Stimulated activated CD8-positive, alpha-beta memory T cell treated with anti-CD3 and anti-CD28 coated beads, Interleukin-7, amount 100 ng/mL, for 1 hour (primary cell): ENCODE measurements at places on chromosomes 1 and 21.

DNA sequence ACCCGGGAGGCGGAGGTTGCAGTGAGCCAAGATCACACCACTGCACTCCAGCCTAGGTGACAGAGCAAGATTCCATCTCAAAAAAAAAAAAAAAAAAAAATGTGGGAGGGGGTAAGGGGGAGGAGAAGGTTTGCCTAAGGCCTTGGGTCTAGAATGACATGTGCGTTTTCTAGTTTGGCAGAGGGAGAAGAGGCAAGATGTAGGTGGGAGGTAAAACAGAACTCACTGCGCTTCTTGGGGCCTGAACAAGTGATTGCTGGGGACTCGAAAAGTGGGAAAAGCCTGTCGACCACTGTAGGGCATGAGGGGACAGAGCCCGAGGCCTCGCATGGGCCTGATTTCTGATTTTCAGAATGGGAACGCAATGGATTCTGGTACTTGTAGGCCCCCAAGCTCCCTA, 19.9 kb downstream of the RUNX3 start:
- no peak for DNase-seq

DNA sequence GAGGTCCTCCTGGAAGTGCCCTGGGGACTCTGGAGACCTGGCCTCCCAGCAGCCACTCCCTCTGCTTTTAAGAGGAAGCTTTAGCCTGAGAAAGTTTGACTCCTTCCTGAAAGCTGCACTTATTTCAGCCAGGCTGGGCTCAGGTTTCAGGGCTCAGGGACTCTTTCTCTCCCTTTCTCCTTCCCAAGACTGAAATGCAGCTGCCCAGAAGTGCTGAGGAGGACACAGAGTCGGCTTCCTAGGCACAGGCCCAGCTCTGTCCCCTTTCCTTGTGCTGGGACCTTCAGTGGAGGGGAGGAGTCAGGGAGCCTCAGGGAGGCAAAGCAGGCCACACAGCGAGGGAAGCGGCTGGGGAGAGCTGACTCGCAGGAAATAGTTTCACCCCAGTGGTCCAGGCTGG, 137.3 kb downstream of the NAV1 start:
- DNase-seq: no peak

GRCh38 chr1:207288315-207288714, 33.2 kb upstream of the CD55 start:
- no peak for DNase-seq

DNA sequence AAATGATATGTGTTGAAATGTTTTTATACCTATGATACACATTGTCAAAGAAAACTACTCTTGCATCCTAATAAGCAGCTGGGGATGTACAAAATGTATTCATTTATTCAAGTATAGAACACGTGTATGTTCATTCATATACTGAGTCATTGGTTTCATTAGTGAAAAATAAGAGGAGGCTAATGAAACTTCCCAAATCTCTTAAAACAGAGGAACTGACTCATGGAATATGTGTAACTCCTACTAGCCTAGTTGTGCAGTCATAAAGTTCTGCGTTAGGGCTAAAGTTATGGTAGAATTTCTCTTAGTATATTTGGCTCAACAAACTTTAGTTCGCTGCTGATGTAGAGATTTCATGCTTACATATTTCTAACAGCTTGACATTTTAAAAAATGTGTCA, 441.6 kb downstream of the NCAM2 start:
- no peak for DNase-seq

DNA sequence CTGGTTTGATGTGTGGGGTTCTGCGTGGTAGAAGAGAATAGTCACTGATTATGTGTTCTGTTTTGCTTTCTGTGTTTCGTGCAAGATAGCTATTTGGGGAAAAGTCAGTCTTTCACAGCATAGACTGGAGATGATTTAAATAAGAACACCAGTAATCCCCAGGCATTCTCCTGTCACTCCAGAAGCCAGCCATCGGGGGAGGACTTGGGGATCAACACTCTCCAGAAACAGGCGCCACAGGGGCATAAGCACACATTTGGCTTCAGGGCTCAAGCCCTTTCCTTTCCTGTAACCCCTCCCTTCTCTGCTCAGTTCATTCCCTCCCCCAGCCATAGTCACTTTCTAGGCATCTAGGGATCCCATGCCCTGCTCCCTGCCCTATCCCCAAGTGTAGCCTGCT, 97.3 kb upstream of the BEND5 start:
- no peak for DNase-seq

DNA sequence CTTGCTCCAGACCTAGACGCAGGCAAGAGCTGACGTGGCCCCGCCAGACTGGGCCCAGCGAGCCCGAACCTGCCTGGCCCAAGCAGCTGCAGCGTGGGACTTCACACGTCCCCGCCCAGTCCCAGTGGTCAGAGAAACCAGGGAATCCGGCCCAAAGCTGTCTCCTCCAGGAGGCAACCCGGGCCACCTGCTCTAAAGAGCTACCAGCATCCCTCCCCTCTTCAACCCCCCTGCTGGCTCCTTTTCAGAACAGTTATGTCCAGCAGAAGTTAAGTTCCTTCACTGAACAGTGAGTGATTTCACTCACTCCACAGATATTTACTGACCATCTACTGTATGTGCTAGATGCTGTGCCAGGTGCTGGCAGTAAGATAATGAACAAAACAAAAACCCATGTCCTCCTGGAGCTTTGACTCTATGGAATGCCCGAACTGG, 2.1 kb upstream of the EFNA1 start:
- no peak for DNase-seq

DNA sequence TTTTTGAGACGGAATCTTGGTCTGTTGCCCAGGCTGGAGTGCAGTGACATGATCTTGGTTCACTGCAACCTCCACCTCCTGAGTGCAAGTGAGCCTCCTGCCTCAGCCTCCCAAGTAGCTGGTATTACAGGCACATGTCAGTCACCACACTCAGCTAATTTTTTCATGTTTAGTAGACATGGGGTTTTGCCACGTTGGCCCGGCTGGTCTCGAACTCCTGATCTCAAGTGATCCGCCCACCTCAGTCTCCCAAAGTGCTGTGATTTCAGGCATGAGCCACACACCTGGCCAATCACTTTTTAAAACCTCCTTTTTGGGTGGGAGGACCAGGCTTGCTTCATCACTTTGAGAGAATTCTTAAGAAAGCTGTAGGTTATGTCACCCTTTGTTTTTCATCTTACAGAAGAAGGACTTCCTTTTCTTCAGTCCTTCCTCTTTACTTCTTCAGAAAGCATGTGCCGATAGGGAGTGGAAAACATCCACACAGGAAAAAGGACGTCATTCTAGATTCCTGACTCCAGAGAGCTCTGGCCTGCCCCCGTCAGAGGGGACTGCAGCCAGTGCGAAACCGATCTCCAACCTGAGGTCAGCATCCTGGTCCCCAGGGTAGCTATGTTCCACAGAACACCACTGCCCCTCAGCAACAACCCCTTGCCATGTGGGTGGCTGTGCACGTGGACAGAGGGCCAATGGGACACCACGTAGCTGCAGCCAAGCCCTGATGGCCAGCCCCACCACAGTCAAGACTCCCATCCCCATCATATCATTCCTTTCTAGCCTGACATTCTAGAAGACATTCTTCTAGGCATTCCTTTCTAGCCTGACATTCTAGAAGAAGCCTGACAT, 21.9 kb downstream of the NCF2 start:
- no peak for DNase-seq

DNA sequence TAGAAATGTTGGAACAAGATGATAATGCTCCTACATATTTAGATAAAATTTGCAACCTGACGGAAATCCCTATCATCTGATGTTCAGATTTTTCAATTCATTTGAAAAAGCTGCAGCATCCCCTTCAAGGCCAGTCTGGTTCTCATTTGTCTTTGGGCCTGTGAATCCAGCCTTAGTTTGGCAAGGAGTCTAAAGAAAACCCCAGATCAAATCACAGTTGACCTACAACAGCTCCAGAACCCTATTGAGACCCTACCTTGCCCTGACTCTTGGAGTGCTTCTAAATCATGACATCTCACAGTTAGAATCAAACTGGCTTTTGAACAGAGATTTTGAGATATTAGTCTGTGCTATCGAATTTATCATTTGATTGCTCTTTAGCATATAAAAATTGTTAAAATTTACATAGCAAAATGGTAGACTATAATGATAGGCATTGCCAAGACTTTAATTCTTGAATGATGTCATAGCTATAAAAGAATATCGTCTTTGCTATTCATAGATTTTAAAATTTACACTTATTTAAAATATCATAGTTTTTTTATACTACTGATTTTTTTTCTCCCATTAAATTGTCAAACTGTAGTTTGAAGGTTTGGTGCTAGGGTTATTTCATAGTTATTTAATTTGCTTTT, 2.2 kb downstream of the PPP2R5A start:
- DNase-seq: no peak

GRCh38 chr1:26023826-26024225, 2.3 kb downstream of the EXTL1 start:
- DNase-seq: no peak

DNA sequence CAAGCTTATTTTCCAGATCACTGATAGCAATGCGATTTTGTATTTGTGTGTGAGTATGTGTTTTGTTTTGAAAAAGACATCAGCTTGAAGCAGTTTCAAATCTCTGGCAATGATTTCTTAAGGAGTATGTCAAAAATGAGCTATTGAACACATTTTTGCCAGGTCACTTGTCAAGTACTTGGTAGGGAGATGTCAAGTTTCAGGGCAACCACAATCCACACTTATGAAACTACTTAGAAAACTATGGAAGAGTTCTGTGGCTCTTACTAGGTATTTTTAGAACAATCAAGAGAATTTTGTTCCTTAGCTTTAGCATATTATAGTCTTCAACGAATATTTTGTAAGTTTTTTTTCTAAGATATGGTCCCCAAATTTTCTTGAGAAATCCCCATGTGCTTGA, 318.8 kb upstream of the ZRANB2 start:
- no peak for DNase-seq

GRCh38 chr1:45815667-45816458, 12.5 kb downstream of the MAST2 start:
- DNase-seq: no peak

GRCh38 chr21:35697321-35697808, 363.0 kb downstream of the SETD4 start:
- no peak for DNase-seq
